ENCODE measurements at places on chromosomes 5 and 9.
A peak's percentile ranks its signal among the peaks of the same experiment; 100 is the strongest.

DNA sequence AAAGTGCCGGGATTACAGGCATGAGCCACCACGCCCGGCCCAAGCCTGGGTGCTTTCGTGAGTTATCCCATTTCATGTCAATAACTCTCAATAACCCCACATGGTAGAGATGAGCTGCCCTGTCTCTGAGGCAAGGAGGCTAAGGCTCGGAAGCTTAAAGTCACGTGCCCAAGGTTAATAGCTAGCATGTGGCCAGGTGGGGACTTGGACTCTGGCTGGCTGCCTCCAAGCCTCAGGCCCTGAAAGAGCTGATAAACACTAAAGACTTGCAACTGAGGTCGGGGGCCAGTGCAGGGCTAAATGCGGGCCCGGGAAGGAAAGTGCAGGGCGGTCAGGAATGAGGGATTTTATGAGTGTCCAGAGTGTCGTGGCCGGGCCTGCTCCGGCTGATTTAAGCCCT, 30.9 kb upstream of the BARHL1 start:
- no peak for DNase-seq

- DNase-seq = no peak
Observed at GRCh38 chr5:111935835-111936234, 178.8 kb upstream of the NREP start.

DNA sequence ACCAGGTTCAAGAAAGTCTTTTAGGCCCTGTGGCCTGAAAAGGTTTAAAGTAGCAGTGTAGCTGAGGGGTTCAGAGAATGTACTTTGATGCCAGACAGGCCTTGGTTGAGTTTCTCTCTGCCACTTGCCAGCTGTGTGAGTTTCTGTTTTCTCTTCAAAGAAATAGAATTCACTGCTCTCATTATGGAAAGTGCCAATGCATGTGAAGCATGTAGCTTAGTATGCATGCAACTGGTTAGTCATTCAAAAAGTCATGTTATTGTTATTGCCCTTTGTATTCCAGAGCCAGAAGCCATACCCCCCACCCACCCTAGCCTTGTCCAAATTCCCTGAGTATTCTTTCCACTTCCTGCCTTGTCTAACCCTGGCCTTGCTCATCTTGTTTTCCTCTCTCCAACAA, 101.7 kb downstream of the ADRB2 start:
- DNase-seq = no peak

GRCh38 chr5:81631124-81631523, 119.8 kb downstream of the SSBP2 start:
- DNase-seq = peak; percentile 84

- peak; percentile 8 for DNase-seq
Observed at GRCh38 chr5:54090495-54091120, 219.8 kb downstream of the ARL15 start.

DNA sequence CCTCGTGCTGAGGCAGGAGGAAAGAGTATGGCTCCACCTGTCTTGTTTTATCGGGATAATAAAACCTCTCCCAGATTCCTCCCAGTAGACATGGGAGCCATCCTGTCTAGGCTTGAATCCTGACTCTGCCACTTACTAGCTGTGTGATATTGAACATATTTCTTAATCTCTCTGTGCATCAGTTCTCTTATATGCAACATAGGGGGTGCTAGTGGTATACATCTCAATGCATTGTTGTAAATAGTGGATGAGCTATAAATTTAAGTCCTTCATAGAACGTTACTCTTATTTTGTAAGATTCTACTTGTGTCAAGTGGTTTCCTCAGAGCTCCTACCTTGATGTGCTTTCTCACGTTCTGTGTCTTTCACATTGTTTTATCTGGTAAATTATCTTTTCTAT, 417.7 kb upstream of the POU5F2 start:
- DNase-seq = no peak

GRCh38 chr5:133916479-133916878, 51.9 kb downstream of the C5orf15 start:
- DNase-seq = no peak

GRCh38 chr9:72658703-72659102, 137.3 kb downstream of the TMC1 start:
- DNase-seq = no peak

GRCh38 chr9:31112491-31112890, 1272.0 kb upstream of the ACO1 start:
- no peak for DNase-seq

GRCh38 chr5:27523629-27524028, 485.2 kb upstream of the CDH9 start:
- no peak for DNase-seq

DNA sequence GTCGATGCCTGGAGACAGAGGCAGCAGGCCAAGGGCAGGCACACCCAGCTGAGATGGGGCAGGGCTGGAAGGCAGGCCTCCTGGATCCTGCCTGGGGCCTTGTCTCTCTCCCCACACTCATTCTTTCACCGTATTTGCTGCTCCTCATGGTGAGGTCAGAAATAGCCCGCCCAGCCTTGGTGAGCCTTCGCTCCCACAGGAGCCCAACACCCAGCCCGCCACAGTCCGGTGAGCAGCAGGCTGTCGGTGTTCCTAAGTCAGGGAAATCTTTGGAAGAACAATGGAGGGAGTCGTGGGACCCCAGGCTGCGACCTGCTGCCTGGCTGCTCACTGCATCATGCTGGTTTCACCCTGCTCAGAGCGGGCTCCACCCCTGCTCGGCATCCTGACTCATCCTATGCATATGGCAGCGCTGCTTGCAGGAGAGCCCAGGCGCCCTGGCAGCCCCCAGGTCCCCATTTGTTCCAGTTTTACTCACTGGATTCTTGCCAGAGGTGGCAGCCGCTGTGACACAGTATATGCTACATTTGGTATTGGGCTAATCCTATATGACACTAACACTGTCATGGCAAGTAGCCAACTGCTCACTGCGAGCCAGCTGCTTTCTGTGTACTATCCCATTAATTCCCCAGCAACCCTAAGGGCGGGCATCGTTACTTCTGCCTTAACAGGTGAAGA, 53.2 kb upstream of the NCS1 start:
- DNase-seq = no peak

- no peak for DNase-seq
Observed at GRCh38 chr5:118353970-118354369, 634.4 kb downstream of the DTWD2 start.

GRCh38 chr5:176947847-176948246, 48.7 kb upstream of the HK3 start:
- no peak for DNase-seq

GRCh38 chr5:67426961-67427849, 230.6 kb upstream of the CD180 start:
- DNase-seq = no peak

GRCh38 chr5:141783947-141784296, 94.3 kb downstream of the PCDH1 start:
- DNase-seq = no peak

DNA sequence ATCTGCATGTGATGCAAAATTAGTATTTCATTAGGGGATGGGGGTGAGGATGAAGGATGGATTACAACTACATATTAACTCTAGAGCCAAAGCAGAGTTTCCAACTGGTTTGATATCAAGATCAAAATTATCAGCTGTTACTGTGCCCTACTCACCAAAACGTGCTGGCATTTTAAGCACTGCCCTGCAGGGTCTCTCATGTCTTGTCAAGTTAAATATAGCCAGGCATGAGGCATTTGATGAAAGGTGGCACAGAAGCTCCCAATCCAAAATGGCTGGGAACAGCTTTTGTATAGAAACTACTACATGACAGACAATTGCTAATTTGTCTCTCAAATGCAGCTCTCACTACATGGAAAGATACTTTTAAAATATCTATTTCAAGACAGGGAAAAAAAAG, 27.1 kb upstream of the CAAP1 start:
- DNase-seq = no peak

DNA sequence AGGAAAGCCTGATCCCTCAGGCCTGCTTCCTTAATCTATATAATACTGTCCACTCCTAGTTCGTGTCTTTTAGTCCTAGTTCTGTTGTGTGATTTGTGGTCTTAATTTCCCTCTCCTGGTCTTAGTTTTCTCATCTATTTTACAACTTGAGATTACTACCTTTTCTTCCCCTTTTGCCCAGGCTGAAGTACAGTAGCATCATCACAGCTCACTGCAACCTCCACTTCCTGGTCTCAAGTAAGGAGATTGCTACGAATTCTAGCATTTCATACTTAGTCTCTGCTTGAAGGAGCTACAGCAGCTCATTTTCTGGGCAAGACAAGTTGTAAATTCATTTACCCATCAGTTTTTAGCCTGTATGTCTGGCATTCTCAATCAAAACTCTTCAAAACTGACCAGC, 5.5 kb downstream of the TRIM32 start:
- no peak for DNase-seq

- DNase-seq = no peak
Observed at GRCh38 chr9:134676361-134676760, 34.8 kb downstream of the COL5A1 start.

DNA sequence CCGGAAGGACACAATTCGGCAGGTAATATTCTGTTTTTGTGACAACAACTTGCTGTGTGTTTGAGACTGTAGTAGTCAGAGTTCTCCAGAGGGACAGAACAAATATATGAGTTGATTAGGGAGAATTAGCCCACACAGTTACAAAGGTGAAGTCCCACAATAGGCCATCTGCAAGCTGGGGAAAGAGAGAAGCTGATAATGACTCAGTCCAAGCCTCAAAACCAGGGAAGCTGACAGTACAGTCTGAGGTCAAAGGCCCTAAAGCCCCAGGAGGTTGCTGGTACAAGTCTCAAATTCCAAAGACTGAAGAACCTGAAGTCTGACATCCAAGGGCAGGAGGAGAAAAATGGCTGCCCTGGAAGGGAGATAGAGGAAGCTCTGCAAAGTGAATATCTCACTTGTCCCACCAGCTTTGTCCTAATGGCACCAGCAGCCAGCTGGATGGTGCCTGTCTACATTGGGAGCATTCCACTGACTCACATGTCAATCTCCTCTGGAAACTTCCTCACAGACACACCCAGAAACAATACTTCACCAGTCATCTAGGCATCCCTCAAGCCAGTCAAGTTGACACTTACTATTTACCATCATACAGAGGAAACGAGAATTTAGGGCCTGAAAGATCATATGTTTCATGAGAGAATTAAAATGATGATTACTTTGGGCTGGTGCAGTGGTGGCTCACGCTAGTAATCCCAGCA, 36.3 kb upstream of the CTXN3 start:
- no peak for DNase-seq

DNA sequence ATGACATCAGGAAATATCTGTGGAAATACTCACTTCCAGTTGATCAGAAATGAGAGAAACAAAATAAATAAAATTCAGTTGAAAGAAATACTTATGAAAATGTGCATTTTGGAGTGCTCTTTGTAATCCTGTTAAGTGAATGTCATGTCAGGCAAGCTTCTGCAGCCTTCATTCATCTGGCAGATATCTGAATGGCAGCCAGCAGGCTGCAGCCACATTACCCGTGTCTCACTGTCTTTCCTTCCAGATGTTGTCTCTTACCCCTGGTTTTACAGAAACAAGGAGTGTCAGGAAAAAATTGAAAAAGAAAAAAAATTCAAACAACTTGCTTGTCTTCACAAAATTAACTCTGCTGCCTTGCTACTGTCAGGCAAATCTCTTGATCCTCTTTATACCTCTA, 445.0 kb upstream of the RIOK2 start:
- DNase-seq = no peak

DNA sequence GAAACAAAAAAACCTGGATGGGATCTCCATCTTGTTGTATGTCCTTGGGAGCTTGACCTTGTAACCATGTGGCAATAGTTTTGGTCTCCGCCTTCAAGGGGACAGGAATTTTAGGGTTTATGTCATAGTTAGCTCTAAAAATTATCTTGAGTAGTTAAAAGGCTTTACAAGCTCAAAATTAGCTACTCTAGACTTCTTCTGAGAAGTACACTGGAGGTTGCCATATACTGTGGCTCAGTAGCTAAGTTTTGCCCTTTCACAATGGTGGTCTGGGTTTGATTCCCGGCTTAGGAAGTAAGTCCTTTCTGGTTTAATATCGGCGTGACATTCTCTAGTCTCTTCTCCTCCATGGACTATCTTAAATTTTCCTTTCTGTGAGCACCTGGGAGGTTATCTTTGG, 48.9 kb upstream of the DMAC1 start:
- no peak for DNase-seq

- no peak for DNase-seq
Observed at GRCh38 chr9:72948575-72949243, 4.1 kb downstream of the ALDH1A1 start.

GRCh38 chr5:113205323-113205722, 228.7 kb downstream of the DCP2 start:
- DNase-seq = no peak

GRCh38 chr9:5886114-5886939, 4.4 kb upstream of the MLANA start:
- DNase-seq = peak; percentile 89

- no peak for DNase-seq
Observed at GRCh38 chr9:4334410-4334813, 34.5 kb upstream of the GLIS3 start.

DNA sequence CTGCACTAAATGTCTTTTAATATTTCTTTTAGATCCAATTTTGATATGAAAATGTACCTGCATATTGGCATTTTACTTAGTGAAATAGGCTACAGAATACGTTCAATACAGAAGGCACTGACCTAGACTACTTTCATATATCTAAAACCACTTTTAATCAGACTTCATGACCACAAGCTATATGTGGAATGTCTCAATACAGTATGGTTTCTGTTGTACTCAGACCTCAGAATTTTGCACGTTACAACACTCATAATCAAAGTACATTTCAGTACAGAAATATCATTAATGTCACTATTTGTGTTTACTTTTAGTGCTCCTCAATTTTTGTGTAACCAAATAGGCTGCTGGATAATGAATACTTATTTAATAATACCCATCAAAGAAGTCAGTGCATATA, 74.8 kb downstream of the MEF2C start:
- no peak for DNase-seq

GRCh38 chr9:70228611-70229010, 30.2 kb upstream of the SMC5 start:
- no peak for DNase-seq

DNA sequence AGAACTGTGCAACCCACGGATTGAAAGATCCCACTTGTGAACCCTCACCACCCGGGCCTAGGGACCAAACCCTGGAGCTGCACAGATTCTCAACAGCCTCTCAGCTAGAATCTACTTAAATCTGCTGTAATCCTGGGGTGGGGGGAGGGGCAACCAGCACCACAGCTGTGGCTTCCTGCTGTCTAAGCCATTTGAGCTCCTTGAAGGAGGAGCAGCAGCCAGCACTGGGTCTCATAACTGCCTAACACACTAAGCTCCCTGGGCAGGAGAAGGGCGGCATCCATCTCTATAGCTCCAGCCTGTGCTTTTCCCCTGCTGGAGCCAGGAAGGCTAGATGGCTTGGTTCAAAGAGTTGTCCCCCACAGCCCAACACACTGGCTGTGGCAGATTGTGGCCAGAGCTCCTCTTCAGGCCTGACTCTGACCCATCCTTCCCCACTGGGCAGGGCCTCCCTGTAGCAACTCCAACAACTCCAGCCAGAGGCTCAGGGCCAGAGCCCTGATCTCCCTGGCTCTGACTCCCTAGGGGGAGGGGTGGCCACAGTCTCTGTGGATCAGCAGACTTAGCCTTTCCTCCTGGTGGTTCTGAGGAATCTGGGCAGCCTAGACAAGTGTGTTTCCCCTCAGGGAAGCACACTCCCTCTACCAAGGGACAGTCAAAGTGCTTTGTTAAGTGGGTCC, 72.0 kb upstream of the C9orf72 start:
- no peak for DNase-seq

- DNase-seq = no peak
Observed at GRCh38 chr9:127974769-127975261, 6.0 kb downstream of the EEIG1 start.

GRCh38 chr5:107517185-107518033, 153.3 kb downstream of the EFNA5 start:
- no peak for DNase-seq

GRCh38 chr5:102539996-102540728, 41.4 kb upstream of the SLCO6A1 start:
- no peak for DNase-seq

GRCh38 chr5:6995115-6995514, 281.9 kb downstream of the TENT4A start:
- no peak for DNase-seq

Measured in activated CD4-positive, alpha-beta T cell treated with anti-CD3 and anti-CD28 coated beads, Interleukin-10, Interleukin-2, amounts not matched to agents 100 ng/mL and 50 ng/mL, durations not matched to agents 16 hours and 8 hours (primary cell).